Stimulated activated CD4-positive, alpha-beta T cell treated with anti-CD3 and anti-CD28 coated beads, Interleukin-1b, Interleukin-23, amount 100 ng/mL, for 1 hour (primary cell): ENCODE measurements at places on chromosomes 1 and 21.

GRCh38 chr1:32972814-32973428, 8.3 kb upstream of the RNF19B start:
- no peak for DNase-seq

DNA sequence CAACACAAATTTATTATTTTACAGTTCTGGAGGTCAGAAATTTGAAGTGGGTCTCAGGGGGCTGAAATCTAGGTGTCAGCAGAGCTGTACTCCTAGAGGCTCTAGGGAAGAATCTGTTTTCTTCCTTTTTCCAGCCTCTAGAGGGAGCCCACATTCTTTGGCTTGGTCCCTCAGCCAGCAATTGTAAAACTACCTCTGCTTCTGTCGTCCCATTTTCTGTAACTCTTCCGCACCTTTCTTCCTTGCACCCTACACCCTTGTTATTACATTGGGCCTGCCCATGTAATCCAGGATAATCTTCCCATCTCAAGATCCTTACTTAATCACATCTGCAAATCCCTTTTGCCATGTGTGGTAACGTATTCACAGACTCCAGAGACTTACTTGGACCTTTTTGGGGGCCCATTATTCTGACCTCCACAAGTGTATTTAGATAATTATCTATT, 24.8 kb upstream of the THEM4 start:
- no peak for DNase-seq

GRCh38 chr1:25019337-25020172, 89.5 kb upstream of the RUNX3 start:
- DNase-seq: no peak

GRCh38 chr21:42308161-42308913, 6.9 kb downstream of the TFF3 start:
- no peak for DNase-seq

- DNase-seq: no peak
Observed at GRCh38 chr1:56645677-56646305, 677 bp downstream of the PRKAA2 start.

- DNase-seq: no peak
Observed at GRCh38 chr1:61198554-61198953, 116.2 kb downstream of the NFIA start.

- no peak for DNase-seq
Observed at GRCh38 chr1:167651161-167651693, 21.2 kb downstream of the RCSD1 start.

DNA sequence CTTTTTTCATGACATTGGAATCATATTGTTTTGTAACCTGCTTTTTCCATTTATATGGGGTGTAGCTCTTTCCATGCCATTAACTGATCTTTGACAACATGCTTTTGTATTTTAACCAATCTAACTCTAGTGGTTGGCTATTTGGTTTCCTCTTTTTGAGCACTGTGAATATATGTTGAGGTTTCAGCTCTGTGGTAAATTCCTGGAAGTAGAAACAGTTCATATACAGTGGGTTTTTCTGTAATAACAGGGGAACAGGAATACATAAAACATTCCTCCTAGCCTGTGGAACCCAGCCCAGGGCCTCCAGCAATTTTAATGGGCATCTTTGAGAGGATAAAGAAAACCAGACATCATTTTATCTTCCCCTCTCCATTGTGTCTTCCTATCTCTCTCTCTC, 17.4 kb downstream of the AZIN2 start:
- DNase-seq: no peak

- no peak for DNase-seq
Observed at GRCh38 chr1:54859700-54860391, 27.1 kb downstream of the DHCR24 start.

GRCh38 chr21:33238565-33239255, 9.0 kb downstream of the IFNAR2 start:
- no peak for DNase-seq

- no peak for DNase-seq
Observed at GRCh38 chr21:44881198-44881872, 7.8 kb upstream of the PTTG1IP start.

- no peak for DNase-seq
Observed at GRCh38 chr21:41188486-41189149, 20.7 kb downstream of the BACE2 start.

- no peak for DNase-seq
Observed at GRCh38 chr21:35077975-35078374, 28.9 kb upstream of the RUNX1 start.

DNA sequence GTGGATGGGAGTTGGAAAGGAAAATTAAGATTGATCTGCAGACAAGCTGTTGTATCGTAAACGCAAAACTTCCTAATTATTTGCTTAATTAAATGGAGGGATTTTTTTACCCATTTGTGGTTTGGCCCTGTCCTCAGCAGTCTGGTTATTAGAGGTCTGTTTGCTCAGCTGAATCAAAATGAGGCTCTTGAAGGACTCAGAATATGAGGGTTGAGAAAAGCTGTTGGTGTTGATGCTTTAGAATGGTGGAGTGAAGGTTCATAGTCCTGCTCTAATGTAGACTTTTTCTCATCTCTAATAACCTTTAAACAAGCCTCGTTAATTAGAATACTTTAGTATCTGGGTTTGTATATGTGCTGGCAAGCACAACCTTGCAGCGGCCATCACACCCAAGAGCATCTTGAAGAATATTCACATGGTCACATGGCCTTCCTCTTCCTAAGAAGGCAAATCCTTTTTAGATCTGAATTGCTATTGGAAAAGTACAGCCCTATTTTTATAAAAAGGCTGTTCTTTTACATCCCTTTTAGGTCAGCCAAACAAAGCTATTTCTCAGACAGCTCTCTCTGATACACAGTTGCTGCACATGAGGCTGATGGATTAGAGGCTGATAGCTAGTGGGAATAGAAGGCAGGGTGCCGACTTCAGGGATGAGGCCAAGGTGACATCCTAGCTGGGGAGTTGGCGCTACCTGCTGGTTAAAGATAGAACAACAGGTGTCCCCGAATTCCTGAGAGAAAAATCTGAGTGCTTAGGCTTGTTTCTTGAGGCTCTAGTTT, 53.8 kb downstream of the MACF1 start:
- peak; percentile 52 for DNase-seq

DNA sequence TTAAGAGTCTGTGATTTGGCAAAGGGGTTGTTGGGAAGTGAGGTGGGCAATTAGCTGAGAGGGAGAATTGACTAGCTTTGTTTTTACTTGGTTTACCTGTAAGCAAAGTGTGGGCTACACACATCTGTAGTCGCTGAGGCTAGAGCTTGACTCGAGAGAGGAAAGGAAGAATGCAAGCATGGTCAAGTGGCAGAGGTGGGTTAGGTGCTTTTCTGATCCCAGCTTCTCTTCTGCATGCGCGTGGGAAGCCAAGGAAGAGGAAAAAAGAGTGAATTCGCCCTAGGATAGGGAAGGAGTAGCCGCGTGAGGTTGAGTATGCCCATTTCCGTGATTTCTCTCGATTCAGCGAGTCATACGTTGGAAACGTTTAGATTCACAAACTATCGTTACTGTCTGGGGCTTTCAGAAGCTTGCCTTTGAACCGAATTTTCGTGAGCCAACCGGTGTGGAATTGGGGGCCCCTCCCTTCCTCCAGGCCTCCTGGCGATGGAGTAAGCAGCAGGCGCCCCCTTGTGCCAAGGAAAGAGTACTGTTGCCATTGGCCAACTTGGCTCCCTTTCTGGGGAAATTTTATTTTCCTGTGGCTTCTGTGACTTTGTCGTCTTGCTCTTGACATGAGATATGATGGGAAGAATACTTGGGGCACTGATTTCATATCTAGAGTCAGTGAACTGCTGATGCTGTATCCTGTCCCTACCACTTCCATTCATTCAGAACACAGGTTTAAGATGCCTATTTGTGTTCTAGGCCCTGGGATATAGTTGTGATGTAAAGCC, 1.3 kb downstream of the PIGV start:
- peak; percentile 64 for DNase-seq

- no peak for DNase-seq
Observed at GRCh38 chr1:11978301-11978700, 1.9 kb upstream of the MFN2 start.
